Peyer's patch (tissue), 4 donors: ENCODE measurements at places on chromosomes 13 and 19. TPM values are rescaled to one million over a fixed set of nuclear protein-coding genes. Genes with fewer than 3 reads are reported as not detected.

DNA sequence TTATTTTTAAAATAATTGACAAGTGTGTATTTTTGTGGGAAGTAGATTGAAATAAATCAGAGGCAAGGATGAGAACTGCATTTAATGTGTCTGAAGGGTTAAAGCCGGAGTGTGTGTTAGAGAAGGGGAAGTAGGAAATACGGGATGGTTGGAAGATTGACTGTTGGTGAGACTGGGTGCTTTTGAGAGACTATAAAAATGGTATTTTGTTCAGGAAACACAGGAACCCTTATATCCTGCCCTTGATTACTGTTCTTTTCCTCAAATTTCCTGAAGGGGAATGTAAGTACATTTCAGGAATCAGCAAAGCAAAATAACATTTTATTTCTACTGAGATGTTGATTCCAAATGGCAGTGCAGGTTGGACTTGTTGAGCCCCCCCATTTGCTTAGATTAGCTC, 15.1 kb downstream of the IFT88 start:
- H3K27me3 ChIP-seq: no peaks in the 10 kb centered on the region
- no peaks in the 10 kb centered on the region for H3K36me3 ChIP-seq
- H3K27ac ChIP-seq: no peak overlapping the region
- H3K4me1 ChIP-seq: no peaks in the 10 kb centered on the region
- no peak for DNase-seq

GRCh38 chr19:5017235-5017634, 48.3 kb downstream of the KDM4B start:
- H3K36me3 ChIP-seq: no peaks in the 10 kb centered on the region
- no peaks in the 10 kb centered on the region for H3K27me3 ChIP-seq
- no peak for DNase-seq
- no peak overlapping the region for H3K27ac ChIP-seq
- no peaks in the 10 kb centered on the region for H3K4me1 ChIP-seq
- no peak overlapping the region for H3K4me3 ChIP-seq

GRCh38 chr13:48646791-48647190, 6.9 kb upstream of the CYSLTR2 start:
- no peaks in the 10 kb centered on the region for H3K36me3 ChIP-seq
- H3K27ac ChIP-seq: no peak overlapping the region
- DNase-seq: no peak
- H3K4me3 ChIP-seq: no peak overlapping the region

DNA sequence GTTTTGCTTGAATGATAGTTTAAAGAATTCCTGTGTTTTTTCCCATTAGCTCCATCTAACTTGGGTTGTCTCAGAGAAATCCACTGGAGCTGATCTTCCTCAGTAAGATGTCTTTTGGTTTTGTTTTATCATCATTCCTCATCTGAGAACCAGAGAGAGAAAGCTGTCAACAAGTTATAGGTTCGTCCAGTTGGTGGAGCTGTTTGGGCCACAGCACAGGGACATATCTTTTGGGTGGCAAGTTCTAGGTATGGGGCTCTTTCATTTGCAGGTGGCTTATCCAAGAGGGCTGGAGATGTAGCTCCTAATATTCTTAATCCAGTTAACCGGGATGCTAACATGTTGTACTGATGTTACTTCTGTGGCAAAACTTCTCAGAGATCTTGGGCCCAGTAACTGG, 174.2 kb downstream of the KCNRG start:
- H3K27me3 ChIP-seq: no peaks in the 10 kb centered on the region
- H3K27ac ChIP-seq: no peak overlapping the region
- no peak for DNase-seq
- no peak overlapping the region for H3K4me3 ChIP-seq
- H3K36me3 ChIP-seq: no peaks in the 10 kb centered on the region

ADPRHL1 gene
- total RNA-seq: 15.2 TPM

SIGLEC7 gene
- not detected for total RNA-seq
